ENCODE measurements at places on chromosomes 4 and X. TPM values are rescaled to one million over a fixed set of nuclear protein-coding genes. Genes with fewer than 3 reads are reported as not detected.

DGKK gene
- not detected for total RNA-seq

VSIG4 gene
- total RNA-seq: not detected

GPR78 gene
- not detected for total RNA-seq

CPLX1 gene
- 1.3 TPM for total RNA-seq

ETDC gene
- not detected for total RNA-seq

EFHC2 gene
- not detected for total RNA-seq

GRCh38 chr4:48756689-48757220, 23.3 kb downstream of the FRYL start:
- H3K27ac ChIP-seq: no peak overlapping the region
- no peaks in the 10 kb centered on the region for H3K36me3 ChIP-seq
- H3K27me3 ChIP-seq: no peaks in the 10 kb centered on the region
- peaks cover 20% of the 10 kb centered on the region for H3K4me1 ChIP-seq
- H3K4me3 ChIP-seq: no peak overlapping the region

DNA sequence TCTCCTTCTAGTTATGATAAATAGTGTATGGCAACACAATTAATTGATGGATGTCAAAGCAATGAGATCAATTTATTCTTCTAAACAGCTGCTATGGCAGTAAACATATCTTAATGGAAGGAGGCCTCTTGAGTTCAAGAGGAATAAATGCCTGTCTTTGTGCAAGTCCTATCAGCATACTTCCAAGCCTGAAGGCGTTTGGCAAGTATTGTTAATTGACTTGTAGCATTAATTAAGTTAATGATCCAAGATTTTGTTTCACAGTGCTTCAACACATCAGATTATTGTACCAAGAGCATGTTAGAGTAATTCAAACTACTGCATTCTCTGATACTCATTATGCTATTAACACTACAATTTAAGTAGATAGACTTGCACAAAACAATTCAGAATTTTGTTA, 144.8 kb downstream of the FAT4 start:
- no peak for DNase-seq
- H3K27me3 ChIP-seq: no peaks in the 10 kb centered on the region
- H3K27ac ChIP-seq: no peak overlapping the region
- H3K4me1 ChIP-seq: no peaks in the 10 kb centered on the region

GRCh38 chr4:93994175-93994994, 165.8 kb downstream of the ATOH1 start:
- H3K4me1 ChIP-seq: no peaks in the 10 kb centered on the region
- no peaks in the 10 kb centered on the region for H3K27me3 ChIP-seq
- no peak overlapping the region for H3K4me3 ChIP-seq

DNA sequence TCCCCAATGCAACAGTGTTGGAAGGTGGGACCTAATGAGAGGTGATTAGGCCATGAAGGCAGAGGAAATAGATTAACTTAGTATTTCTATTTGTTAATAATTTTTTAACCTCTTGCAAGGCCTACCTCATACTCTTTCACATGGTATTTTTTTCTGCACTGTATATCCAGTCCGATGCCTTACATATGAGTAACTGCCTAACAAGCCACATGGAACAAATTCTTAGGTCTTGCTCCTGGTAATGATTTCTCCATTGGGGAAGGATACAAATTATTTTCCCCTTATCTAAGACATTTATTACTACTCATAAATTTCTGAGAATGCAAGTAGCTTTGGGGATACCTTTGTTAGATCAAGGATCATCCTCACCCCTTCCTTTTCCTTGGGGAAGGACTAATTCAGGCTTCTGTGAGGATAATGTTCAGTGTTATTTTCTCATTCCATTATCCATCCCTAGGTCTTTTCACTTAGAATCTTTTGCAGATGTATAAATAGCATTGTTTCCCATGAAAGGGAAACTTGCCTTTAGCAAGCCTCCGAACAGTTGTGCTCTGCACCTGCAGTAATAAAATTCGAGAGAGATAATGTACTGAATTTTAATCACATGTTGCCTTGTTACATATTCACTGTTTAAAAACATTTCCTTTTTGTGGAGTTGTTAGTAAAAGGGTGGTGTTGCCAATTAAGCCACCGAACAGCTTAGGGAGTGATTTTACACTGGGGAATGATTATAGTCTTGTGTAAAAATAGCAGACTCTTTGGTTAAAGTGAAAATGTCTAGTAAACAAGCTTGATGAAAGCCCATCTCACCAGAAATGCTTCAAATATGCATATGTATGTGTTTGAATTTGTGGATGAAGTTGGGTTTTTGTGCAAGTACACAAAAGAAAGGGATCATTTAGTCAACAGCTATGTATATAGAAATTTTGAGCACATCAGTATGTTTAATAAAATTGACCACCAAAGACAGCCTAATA, 89.9 kb downstream of the CFAP299 start:
- no peaks in the 10 kb centered on the region for H3K4me1 ChIP-seq
- H3K36me3 ChIP-seq: no peaks in the 10 kb centered on the region
- no peaks in the 10 kb centered on the region for H3K27me3 ChIP-seq
- no peak for DNase-seq

DNA sequence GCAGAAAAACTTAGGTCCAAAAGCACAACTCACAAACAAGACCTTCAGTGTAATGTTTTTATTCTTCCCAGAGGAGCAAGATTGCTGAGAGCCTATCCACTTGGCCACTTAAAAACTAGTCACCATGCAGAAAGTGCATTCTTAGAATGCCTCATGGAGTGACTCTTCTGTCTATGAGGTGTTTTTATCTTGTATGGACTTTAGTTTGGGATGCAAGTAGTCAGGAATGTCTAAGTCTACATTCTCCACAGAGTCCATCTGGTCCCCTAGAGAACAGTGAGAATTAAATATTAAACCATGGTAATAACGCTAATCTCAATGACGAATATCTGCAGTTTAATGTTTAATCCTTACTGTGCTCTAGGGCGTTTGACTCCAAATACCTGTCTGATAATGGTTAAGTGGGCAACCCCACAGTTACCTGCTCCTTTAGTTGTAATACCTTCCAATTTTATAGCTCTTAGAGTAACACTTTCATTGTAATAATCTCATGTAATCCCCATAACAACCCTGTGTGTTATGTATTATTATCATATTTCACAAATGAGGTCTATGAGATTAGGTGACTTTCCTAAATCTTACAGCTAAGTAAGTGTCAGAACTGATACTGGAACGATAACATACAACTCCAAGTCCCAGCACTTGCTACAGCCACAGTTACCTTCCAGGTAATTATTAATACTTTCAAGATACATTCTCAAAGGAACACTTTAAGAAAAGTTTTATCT, 235.6 kb upstream of the JADE1 start:
- no peak for DNase-seq
- H3K27ac ChIP-seq: peak overlapping the region; percentile 22
- no peak overlapping the region for H3K4me3 ChIP-seq
- peaks cover 38% of the 10 kb centered on the region for H3K4me1 ChIP-seq
- H3K27me3 ChIP-seq: no peaks in the 10 kb centered on the region

DNA sequence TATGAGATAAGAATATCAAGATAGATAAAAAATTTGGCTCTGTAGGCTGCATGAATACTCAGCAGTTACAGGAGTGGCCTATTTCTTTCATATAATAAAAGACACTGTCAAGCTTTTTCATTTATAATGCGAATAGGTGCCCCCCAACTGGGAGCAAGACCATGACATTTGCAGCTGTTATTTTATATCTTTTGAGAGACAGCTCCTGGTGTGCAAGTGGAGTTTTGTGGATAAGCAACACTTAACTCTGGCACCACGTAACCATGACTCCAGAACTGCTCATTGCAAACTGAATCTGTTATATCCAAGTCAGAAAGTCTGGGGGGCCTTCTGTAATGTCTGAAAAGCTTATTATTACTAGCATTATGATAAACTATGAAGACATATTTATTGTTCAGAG, 1372.4 kb downstream of the C4orf33 start:
- no peaks in the 10 kb centered on the region for H3K36me3 ChIP-seq
- no peak for DNase-seq
- H3K27ac ChIP-seq: no peak overlapping the region

- no peak overlapping the region for H3K27ac ChIP-seq
- peaks cover 7% of the 10 kb centered on the region for H3K4me1 ChIP-seq
- no peaks in the 10 kb centered on the region for H3K36me3 ChIP-seq
- DNase-seq: peak; percentile 18
Observed at GRCh38 chr4:48173056-48173991, 39.3 kb upstream of the TXK start.

GRCh38 chr4:98744372-98745150, 86.2 kb upstream of the TSPAN5 start:
- no peak overlapping the region for H3K27ac ChIP-seq
- no peaks in the 10 kb centered on the region for H3K27me3 ChIP-seq
- peak; percentile 68 for DNase-seq
- peaks cover 17% of the 10 kb centered on the region for H3K4me1 ChIP-seq
- H3K36me3 ChIP-seq: no peaks in the 10 kb centered on the region

DNA sequence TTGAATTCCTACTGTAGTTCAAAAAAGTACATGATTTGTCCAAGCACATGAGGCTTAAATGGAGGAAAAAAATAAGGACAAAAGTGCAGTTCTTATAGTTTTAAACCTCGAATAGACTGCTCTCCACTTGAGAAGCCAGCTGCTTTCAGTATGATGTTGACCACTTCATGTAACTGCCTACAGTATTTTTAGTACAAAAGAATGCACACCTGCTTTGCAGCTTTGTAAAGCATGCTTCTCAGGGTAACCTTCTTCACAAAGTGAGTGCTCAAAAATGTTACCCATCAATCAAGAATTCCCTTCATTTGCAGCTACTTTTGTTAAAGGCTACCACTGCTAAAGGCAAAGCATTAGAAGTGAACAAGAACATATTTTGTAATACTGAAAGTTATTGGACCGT, 83.4 kb upstream of the FAM47B start:
- no peaks in the 10 kb centered on the region for H3K4me1 ChIP-seq
- no peak overlapping the region for H3K4me3 ChIP-seq
- no peaks in the 10 kb centered on the region for H3K36me3 ChIP-seq

DNA sequence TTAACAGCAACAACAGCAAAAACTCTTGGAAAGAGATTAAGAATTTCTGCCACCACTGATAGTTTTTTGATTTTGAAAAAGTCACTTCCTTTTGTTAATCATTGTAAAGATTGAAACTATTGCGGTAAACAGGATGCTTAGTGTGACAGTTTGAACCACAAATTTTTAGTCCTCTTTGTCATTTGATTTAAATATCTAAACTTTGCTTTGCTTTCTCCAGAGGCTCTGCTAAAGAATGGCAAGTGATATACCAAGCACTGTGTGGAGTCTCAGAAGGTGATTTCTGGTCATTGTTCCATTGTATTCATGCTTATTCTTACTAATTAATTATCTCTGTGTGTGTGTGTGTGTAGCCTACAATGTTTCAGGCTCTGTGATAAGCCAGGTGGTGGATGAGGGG, 155.6 kb downstream of the BMPR1B start:
- H3K27ac ChIP-seq: no peak overlapping the region
- H3K4me3 ChIP-seq: no peak overlapping the region
- DNase-seq: no peak
- no peaks in the 10 kb centered on the region for H3K36me3 ChIP-seq
- no peaks in the 10 kb centered on the region for H3K4me1 ChIP-seq

DNA sequence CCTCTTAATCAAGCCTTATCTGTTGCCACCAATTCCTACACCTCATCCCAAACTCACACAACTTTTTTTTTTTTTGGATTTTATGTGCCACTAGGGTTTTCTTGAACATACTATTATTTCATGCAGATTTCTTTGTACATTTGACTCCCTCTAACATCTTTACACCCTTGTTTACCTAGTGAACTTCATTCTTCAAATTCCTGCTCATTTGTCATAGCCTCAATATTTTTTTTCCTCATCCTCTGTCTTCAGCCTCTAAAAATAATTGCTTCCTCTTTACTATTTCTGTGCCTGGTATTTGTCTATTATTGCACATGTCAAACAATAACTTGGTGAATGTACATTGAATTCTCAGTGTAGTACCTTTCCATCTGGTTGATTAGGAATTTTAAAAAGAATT, 22.0 kb downstream of the NBDY start:
- peak; percentile 32 for DNase-seq
- no peaks in the 10 kb centered on the region for H3K27me3 ChIP-seq
- no peaks in the 10 kb centered on the region for H3K36me3 ChIP-seq
- H3K4me3 ChIP-seq: no peak overlapping the region

DNA sequence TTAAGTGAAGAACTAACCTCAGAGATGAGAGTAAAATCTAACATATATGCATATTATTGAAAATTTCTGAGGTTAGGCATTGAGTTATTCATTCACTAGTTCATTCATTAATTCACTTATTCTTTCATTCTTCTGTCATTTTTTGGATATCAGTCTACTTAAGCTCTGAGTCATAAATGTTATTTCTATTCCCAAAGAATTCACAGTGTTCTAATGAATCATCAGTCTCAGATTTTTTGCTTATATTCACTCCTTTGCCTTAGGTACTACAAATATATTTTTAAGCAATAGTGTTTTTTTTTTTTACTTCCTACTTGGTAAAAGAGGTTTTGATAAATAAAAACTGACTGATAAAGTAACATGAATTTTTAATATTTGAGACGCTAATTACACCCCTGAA, 95.2 kb upstream of the DKK2 start:
- no peak overlapping the region for H3K4me3 ChIP-seq
- no peaks in the 10 kb centered on the region for H3K36me3 ChIP-seq
- no peaks in the 10 kb centered on the region for H3K27me3 ChIP-seq
- peak overlapping the region; percentile 34 for H3K27ac ChIP-seq
- peaks cover 31% of the 10 kb centered on the region for H3K4me1 ChIP-seq

All from endothelial cell of umbilical vein (primary cell).